ENCODE measurements at places on chromosomes 5 and 9.

DNA sequence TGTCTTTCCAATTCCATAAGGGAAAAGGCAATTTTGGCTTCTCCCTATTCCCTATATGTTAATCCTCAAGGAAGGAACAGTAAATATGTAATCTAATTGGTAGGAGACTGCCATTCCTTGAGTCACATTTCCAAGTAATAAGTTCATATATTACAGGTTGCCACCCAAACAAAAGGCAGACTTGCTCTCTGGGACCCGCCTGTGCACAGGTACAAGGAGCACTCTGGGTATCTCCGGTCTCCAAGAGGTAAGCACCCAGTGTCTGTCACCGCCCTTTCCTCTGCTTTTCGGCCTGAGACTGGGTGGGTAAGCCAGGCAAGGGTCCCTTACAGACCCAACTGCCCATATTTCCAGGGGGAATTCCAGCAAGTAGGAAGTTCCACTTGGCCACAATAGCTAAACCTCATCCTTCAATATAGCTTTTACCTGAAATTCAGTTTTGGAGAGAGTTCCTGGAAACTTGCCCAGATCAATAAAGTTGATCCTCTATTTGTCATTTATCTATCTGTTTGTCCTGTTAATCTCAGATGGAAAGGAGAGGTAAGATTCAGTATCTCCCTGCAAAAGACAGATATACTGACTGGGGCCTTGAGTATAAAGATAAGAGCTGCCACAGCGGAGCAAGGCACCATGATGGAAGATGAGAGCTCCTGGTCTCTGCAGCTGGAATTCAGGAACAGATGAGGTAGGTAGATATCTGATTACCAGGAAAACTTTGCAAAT lies 81.8 kb downstream of the SUSD1 start:
- DNase-seq: no peak

GRCh38 chr5:149878371-149878770 lies 66.2 kb downstream of the PDE6A start:
- DNase-seq: no peak

- no peak for DNase-seq
Measured at GRCh38 chr9:133100506-133101355, 20.3 kb downstream of the RALGDS start.

DNA sequence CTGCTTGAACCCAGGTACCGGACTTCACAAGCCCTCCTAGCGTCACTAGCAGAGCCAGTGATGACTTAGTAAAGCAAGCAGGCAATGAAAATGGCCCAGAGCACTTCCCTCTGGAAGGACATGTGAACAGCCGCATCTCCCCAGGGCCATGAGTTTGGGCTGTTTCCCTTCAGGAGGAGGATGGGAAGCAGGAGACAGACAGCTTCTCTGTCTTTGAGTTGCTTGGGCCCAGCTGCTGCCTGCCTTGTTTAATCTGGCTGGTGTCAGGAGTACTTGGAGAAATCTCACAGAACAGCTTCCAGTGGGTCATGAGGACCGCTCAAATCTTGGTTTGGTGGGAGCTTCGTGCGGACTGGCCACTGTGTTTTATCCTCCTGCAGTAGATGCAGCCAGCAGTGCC lies 25.4 kb upstream of the WWC1 start:
- DNase-seq: no peak

DNA sequence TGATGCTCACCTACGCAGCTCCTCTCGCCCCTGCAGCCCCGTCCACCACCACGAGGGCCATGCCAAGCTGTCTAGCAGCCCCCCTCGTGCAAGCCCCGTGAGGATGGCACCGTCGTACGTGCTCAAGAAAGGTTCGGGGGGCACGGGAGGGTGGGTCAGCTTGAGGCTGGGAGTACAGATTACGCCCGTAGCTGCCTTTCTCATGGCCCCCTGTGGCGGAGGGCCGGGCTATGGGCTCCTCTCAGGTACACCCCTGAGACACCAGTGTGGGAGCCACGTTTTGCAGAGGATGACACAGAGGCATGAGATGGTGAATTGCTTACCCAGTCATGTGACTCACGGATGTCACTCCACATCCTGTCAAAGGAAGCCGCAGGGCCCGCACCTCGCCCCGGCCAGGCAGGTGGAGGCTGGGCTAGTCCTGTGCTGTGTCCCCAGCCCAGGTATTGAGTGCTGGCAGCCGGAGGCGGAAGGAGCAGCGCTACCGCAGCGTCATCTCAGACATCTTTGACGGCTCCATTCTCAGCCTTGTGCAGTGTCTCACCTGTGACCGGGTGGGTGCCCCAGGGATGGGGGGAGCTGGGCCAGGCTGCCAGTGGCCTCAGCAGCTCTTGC lies 33.7 kb downstream of the USP20 start:
- DNase-seq: peak; percentile 70

GRCh38 chr9:111561165-111561719 lies 36.3 kb downstream of the ZNF483 start:
- no peak for DNase-seq

- DNase-seq: no peak
Measured at GRCh38 chr9:74555565-74555964, 58.4 kb downstream of the RORB start.

DNA sequence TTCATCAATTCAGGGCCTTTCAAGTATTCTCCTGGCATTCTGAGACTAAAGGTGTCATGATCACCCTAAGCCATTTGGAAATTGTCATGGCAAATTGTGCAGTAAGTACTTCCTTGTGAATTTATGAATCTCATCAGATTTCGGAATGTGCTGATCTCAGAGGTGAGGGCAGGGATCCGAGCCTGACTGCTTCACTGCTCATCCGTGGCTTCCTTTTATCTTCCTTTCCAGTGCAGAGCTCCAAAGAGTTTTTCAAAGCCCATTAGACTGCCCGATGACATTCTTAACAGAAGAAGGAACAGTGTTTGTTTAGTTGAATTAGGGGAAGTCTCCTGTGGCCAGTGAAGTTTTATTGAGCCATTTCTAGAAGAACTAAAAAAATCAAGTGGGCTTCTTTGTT lies 182.8 kb upstream of the GDNF start:
- no peak for DNase-seq

- DNase-seq: peak; percentile 48
Measured at GRCh38 chr5:15927710-15928380, 251.7 kb downstream of the MARCHF11 start.

- no peak for DNase-seq
Measured at GRCh38 chr9:38638881-38639576, 18.6 kb upstream of the ANKRD18A start.

GRCh38 chr9:120787933-120788332 lies 5.3 kb downstream of the FBXW2 start:
- DNase-seq: no peak

DNA sequence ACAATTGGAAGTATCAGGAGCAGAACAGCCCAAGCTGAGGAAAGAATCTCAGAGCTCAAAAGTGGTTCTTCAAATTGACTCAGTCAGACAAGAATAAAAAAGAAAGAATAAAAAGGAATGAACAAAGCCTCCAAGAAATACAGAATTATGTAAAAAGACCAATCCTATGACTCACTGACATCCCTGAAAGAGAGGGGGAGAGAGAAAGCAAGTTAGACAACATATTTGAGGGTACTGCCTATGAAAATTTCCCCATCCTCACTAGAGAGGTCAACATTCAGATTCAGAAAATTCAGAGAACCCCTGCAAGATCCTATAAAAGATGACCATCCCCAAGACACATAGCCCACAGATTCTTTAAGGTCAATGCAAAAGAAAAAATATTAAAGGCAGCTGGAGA lies 173.2 kb downstream of the ALDH1A1 start:
- no peak for DNase-seq

DNA sequence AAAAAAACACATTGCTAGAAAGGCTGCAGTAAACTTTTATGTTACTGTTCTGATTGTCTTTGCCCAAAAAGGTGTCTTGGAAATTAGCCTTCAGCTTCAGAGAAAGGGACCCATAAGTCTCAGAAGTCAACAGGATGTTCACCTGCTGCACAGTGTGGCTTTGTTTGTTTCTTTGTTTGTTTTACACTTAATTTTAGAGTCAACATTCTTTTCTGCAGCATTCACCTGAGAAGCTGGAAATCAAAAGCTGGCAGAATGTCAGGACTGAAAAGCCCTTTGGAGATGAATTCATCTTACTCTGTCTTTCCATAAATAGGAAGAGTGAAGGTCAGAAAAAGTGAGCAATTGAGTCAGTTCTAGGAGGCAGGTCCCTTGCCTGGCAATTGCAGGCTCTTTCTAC lies 170.0 kb downstream of the PAPPA start:
- no peak for DNase-seq

GRCh38 chr5:146622391-146622790 lies 106.4 kb upstream of the GPR151 start:
- DNase-seq: no peak

- DNase-seq: no peak
Measured at GRCh38 chr9:109342878-109343277, 22.0 kb upstream of the EPB41L4B start.

- DNase-seq: no peak
Measured at GRCh38 chr9:115596021-115596745, 478.2 kb upstream of the TNC start.

DNA sequence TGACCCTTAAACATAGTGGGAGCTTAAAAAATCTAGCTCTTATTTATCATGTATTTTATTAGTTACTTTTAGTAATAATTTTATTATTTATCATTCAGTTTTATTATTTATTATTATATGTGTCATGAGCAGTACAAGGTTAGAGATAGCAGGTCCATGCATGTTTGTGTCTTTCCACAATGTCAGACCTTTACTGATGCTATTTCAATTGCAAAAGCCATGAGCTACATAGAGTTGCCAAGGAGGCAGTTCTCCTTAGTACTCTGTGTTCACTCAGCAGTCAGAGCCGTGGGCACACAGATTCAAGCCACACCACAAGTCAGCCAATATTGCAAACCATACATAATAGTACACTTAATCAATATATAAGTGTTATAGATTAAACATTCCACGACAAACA lies 157.9 kb upstream of the NTRK2 start:
- DNase-seq: no peak

- DNase-seq: no peak
Measured at GRCh38 chr9:89748021-89748670, 143.3 kb downstream of the GADD45G start.

- no peak for DNase-seq
Measured at GRCh38 chr9:126791406-126792230, 13.2 kb upstream of the ZBTB43 start.

Data from right cardiac atrium (tissue), 5 donors.